ENCODE measurements at places on chromosomes 3 and 15.

DNA sequence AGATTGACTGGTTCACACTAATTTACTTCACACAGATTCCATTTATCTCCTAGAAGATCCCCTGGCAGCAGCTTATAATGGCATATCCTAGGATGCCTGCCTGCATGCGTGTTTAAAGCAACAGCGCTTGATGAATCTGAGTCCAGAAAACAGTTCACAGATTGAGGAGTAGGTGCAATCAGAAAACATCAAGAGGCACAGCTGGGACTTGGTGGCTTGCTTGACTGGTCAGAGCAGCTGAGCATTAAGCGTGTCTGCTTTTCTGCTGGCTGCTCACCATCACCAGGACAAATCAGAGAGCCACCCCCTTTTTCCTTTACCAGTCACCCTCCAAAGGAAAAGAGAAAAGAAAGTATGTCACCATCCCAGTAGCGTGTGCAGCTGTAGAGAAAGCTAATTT, 223.6 kb downstream of the WDR72 start:
- DNase-seq, result no peak

GRCh38 chr3:76638006-76638405, 401.9 kb upstream of the ROBO2 start:
- no peak for DNase-seq

DNA sequence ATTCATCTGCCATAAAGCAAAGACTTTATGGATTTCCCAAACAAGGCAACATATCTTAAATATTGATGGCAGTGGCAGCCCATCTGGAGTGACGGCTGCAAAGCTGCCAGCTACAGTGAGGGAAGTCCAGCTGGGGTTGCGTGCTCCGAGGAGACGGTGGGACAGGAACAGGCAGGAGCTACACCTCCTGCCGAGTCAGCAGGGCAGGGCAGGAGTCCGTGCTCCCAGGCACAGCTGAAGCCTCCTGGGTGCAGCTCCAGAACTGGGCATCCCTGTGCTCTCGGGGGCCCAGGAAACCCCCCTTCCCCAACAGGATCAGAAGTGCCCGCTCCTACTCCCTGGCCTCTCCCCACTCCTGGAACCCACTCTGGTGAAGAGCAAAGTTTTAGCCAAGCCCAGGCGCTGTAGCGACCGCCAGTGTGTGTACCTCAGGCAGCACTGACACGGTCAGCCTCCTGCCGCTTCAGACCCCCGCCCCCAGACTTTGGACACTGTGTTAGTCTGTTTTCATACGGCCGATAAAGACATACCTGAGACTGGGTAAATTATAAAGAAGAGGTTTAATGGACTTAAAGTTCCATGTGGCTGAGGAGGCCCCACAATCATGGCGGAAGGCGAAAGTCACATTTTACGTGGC, 556.4 kb upstream of the CCDC54 start:
- no peak for DNase-seq

DNA sequence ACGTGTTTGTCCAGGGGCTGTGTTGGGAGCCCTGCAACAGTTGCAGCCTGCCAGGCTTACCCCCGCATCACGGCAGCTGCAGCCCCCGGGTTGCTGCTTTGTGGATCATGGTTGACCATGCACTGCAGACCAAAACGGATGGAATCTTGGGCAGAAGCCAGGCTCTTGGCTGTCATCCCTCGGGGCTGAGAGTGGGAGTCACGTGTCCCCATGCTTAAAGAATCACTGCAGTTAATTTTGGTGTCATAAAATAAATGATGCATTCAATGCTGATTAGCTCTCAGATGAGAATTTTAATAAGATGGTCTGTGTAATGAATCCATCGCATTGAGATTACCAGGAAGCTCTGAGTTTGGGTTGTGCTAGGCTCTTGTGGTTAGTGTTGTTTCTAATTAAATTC, 115.6 kb downstream of the CHDH start:
- no peak for DNase-seq

DNA sequence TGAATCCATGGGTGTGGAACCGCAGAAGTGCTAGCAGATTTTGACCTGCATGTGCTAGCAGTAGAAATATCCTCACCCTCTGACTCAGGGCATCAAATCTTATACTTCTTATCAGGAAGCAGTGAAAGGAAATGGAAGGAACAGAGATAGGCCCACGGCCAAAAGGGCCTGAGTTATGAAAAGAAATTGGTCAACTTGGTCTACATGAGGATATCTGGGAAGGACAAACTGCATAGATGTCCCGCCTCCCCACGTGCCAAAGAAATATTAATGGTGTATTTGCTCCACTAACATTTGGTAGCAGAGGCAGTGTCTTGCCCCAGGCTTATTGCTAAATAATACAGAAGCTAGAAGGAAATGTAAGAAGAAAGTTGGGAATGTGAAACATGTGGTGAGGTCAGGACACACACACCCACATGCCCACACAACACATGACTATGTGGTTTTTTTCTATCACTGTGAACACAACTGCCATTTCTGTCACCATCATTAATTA, 93.6 kb upstream of the COL8A1 start:
- no peak for DNase-seq
